ENCODE measurements at places on chromosomes 4 and X.

DNA sequence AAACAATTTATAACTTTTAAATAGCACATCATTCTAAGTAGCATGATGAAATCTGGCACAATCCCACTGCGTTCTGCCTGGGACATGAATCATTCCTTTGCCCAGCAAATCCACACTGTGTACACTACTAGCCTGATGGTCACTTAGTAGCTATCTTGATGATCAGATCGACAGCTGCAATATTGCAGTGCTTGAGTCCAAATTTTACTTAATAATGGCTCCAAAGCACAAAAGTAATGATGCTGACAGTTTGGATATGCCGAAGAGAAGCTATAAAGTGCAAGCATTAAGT, 86.6 kb upstream of the NPNT start:
- no peak for DNase-seq

DNA sequence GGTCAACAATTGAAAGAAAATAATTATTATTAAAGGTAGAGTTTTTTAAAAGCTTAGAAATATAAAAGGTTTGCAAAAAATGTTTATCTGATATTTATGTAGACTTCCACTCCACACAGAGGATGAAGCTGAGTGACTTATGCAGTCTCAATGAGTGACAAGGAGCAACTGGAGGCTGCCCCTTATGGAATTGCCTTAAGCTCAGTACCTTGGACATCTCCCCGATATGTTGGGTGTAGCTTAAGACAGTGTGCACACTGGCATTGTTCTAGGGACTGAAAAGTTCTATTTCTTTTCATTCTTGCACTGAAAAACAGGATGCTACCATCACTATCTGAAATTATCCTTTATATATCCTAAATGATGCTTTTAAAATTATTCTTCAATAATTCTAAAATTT, 292.1 kb downstream of the PRDM5 start:
- no peak for DNase-seq

- no peak for DNase-seq
Observed at GRCh38 chrX:150647331-150647730, 45.9 kb upstream of the MTMR1 start.

- no peak for DNase-seq
Observed at GRCh38 chrX:137430301-137430700, 135.6 kb upstream of the ZIC3 start.

GRCh38 chrX:2317527-2318055, 183.2 kb downstream of the DHRSX start:
- no peak for DNase-seq

- DNase-seq: no peak
Observed at GRCh38 chr4:149353241-149353640, 462.4 kb downstream of the IQCM start.

DNA sequence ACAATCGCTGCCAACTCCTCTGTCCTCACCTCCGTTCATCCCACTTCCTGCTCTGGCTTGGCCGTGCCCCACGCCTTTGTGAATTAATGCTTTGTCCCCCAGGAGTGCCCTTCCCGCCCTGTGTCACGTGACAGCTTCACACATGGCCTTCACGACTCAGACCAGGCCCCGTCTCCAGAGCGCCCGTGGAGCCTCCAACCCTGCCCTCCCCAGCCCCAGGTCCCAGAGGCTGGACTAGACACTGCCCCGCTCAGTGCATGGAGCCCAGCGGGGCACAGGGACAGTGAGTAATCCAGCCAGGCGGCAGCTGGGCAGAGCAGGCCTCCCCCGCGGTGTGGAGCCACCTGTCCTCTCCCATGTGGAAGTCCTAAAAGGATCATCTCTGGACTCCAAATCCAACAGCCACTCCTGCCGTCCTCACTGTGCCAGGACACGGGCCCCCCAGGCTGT, 7.4 kb downstream of the ADRA2C start:
- no peak for DNase-seq

DNA sequence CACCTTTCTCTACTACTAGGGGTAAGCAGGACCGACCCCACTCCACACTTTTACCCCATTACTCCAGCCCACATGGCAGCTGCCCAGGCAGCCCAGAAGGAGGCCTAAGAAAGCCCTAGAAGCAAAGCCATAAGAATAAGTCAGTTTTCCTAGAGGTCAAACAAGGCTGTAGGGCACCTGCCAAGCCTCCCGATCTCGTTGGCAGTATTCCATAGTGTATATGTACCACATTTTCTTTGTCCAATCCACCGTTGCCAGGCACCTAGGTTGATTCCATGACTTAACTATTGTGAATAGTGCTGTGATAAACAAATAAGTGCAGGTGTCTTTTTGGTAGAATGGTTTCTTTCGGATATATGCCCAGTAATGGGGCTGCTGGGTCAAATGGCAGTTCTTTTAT, 54.2 kb downstream of the RHOXF2B start:
- DNase-seq: no peak

GRCh38 chr4:102387552-102388150, 42.4 kb upstream of the SLC39A8 start:
- no peak for DNase-seq

GRCh38 chr4:68997040-68997439, 45.4 kb upstream of the UGT2A3 start:
- DNase-seq: no peak

DNA sequence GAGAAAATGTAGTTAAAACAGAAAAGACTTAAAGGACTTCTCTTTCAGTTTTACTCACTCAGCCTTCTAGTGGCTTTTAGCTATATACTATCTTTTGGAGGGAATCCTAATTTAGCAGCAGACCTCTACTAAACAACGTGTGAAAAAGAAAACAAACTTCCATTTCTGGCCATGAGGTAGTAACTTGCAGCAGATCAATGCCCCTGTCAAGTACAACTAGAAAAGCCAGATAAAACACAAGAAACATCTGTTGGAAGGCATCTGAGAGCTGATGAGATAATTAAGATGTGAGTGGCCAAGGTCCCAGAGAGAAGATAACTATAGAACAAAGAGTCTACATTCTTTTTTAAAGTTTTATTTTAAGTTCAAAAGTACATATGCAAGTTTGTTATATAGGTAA, 101.7 kb downstream of the CORIN start:
- DNase-seq: no peak

- no peak for DNase-seq
Observed at GRCh38 chr4:38889143-38889542, 21.5 kb downstream of the FAM114A1 start.

- no peak for DNase-seq
Observed at GRCh38 chrX:139538907-139539790, 8.6 kb downstream of the F9 start.

- DNase-seq: no peak
Observed at GRCh38 chr4:80183250-80184052, 13.9 kb upstream of the PRDM8 start.

DNA sequence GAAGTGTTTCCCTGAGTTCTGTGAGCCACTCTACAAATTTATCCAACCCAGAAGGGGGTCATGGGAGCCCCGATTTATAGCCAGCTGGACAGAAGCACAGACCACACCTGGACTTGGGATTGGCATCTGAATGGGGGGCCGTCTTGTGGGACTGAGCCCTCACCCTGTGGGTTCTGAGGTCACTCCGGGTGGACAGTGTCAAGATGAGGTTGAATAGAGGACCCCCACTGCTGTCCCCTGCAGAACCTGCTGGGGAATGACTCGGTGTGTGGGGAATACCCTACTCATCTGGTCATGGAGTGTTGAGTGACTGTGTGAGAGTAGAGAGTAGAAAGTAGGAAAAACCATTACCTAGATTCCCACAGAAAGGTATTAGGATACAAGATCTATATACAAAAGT, 67.5 kb downstream of the ZFYVE28 start:
- DNase-seq: no peak

- no peak for DNase-seq
Observed at GRCh38 chrX:134512566-134512965, 52.6 kb downstream of the HPRT1 start.

GRCh38 chr4:184191267-184191666, 26.4 kb downstream of the ENPP6 start:
- DNase-seq: no peak

DNA sequence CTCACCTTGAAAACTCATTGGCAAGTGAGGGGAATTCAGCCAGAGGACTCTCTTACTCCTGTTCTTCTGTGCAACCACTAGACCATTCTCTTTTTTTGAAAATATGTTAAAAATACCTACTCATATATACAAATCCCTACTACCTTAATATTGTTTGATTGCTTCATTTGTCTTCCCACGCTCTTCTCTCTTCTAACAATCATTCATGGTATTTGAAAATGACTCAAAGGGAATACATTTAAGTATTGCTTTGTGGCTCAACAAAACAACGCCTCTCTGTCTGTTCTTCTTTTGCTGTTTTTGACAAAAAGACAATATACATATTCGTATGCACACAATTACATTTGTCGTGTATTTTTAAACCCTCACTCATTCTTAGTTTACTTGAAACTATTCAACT, 589.4 kb downstream of the ANKRD50 start:
- no peak for DNase-seq

DNA sequence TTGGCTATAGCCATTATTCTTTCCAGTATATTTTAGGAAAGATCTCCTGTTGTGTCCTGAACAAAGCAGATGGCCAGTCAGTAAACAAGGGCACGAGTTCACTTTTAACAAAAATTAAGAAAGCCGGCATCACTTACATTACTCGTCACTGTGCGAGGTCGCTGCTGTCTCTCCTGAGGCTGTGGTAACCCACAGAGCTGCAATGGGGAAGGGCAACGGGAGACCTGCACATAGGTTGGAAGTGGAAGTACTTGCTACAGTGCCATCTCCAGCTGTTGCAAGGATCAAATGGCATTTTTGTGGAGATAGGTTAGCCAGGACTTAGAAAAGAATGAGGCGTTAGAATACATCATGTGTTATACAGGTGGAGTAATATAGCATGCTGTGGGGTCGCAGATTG, 132.2 kb downstream of the KLHL8 start:
- no peak for DNase-seq

DNA sequence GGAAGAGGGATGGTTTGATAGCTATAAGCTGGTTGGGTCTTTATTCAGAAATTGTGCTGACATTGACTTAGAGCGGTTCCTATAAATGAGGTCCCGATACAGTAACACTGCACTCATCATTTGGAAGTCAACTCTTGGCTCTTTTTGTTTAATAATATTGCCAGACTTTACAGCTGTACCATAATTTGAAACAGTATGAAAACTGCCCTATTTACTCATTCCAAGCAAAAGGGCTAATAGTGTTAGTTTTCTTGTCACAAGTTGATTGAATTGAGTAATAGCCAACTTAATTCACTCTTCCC, 128.4 kb upstream of the LIMCH1 start:
- no peak for DNase-seq

All from esophagus squamous epithelium (tissue), 5 donors.